ENCODE measurements at places on chromosomes 5 and 9.

- DNase-seq, result no peak
Measured at GRCh38 chr5:4984461-4984860, 155.7 kb upstream of the ADAMTS16 start.

DNA sequence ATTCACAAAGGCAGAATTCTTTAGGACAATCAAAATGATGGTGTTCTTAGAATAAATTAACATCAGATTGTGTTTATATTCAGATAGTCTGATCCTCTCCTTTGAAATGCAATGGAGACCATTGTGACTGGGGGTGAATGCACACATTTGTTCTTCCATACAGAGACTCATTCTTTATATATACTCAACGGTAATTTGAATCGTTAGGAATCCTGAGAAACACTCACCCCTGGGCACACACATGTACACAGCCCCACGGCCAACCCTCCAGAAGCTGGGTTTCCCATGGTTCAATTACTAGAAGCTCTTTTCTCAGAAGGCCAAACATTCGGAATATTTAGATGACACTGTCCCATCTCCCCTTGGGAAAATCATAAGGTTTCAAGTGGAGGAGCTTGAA is 57.5 kb upstream of the EPB41L4B start:
- DNase-seq, result no peak

- DNase-seq, result no peak
Measured at GRCh38 chr9:108057421-108058134, 568.0 kb upstream of the KLF4 start.

GRCh38 chr5:61941637-61942036 is 364.4 kb upstream of the KIF2A start:
- DNase-seq, result no peak

- no peak for DNase-seq
Measured at GRCh38 chr9:134367791-134368490, 41.7 kb downstream of the RXRA start.

- DNase-seq, result no peak
Measured at GRCh38 chr5:152601806-152602732, 197.0 kb upstream of the NMUR2 start.

- no peak for DNase-seq
Measured at GRCh38 chr5:174198541-174198940, 153.0 kb downstream of the NSG2 start.

GRCh38 chr9:106400170-106400569 is 462.8 kb upstream of the ZNF462 start:
- no peak for DNase-seq

All from stimulated activated CD4-positive, alpha-beta T cell treated with anti-CD3 and anti-CD28 coated beads, TNF-alpha, amount 100 ng/mL, for 24 hours (primary cell).